Stimulated activated CD8-positive, alpha-beta memory T cell treated with anti-CD3 and anti-CD28 coated beads, Interleukin-4, amount 100 ng/mL, for 24 hours (primary cell): ENCODE measurements at places on chromosomes 12 and 14.

DNA sequence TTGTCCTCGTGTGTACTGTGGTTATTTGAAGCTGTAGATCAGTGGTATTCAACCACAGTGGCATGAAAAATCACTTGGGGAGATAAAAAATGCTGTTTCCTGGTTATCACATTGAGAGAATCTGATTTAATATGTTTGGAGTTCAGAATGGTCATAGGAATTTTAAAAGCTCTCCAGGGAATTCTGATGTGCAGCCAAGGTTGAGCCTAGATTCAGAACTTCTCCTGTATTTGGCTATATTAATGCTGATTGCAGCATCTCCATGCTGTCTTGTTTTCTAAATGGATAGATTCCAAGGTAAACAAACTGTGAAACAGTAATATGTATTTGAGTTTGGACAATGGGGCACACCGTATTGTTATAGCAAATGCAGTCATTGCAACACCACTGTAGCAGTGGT lies 982.2 kb upstream of the FBXO33 start:
- no peak for DNase-seq

GRCh38 chr12:72288911-72289310 lies 16.7 kb downstream of the TRHDE start:
- no peak for DNase-seq

- no peak for DNase-seq
Observed at GRCh38 chr12:31471823-31472222, 119.1 kb downstream of the DENND5B start.

- no peak for DNase-seq
Observed at GRCh38 chr14:103653805-103654204, 24.8 kb downstream of the KLC1 start.

DNA sequence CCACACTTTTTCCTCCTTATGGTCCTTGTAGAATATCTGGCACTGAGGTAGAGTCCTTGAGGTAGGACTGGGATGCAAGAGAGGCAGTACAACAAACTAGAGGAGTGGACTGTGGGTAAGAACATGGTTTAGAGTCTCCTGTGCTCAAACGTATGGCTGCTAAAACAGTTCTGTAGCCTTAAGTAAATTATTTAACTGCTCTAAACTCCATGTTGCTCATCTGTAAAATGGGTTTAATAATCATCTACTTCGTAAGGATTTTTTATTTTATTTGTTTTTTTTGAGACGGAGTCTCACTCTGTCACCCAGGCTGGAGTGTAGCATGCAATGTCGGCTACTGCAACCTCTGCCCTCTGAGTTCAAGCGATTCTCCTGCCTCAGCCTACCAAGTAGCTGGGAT lies 3.6 kb upstream of the COPZ1 start:
- no peak for DNase-seq

GRCh38 chr12:49636979-49637755 lies 13.8 kb downstream of the PRPF40B start:
- peak; percentile 30 for DNase-seq

DNA sequence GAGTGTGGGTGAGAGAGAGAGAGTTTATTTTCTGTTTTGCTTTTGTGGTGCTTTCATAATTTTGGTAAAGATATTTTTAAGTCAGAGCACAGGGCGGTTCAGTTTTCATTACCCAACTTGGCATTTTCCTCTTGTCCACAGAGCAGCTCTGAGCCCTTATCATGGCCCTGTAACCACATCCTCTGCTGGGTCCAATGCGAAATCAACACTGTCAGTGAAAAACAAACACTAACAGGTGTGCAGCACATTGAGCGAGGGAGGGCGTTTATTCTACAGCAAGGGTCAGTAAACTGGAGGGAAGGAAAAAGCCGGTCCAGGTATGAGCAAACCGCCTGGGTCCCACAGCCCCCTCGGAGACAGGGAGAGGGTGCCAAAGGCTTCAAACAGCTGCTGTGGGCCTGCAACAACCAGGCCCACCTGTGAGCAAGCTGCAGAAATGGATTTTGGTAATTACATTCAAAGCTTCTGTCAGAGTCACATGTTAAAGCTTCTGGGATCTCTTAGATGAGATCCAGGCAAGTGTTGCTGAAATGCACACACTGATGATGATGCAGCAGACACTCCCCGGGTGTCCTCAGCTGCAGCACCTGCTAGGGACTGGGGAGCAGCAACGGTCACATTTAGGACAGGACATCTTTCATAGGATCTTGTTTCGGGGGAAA lies 132.7 kb upstream of the DYRK2 start:
- no peak for DNase-seq

DNA sequence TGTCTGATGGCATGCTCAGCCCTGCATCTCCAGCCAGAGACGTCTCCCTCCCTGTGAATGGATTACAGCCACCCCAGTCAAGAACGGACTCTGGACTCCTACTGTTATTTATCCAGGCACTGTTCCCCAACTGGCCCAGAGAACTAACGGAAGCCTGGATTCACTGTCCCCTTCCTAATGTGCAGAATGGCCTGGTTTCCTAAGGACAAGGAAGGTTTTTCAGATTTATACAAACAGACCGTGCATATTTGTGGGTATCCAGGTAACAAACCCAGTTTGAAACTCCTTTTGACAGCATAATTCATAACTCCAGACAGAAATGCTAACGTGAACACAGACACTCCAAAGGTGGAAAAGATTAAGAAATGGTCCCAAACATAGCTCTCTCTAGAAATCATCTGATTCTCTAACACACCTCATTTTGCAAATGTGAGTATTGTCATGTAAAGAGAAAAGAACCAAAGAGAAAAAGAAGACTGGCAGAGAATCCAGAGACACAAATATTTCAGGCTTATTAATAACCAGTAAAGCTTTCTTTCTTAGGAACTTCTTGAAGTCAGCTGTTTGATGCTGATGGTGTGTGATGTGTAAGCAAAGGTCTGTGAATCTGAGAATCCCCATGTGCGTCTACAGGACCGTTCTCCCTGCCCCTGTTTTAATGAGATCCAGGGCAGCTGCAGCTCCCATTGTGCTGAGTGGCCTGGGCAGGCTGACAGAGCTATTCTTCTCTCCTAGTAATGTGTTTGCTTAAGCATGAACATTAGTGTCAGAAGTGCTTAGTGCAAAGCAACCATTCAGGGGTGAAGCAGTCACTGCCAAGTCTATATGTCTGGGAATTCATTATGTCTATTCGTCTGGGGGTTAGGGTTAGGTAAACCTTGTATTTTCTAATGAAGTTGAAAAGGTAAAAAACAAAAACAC lies 86.8 kb upstream of the HIF1A start:
- DNase-seq = no peak

DNA sequence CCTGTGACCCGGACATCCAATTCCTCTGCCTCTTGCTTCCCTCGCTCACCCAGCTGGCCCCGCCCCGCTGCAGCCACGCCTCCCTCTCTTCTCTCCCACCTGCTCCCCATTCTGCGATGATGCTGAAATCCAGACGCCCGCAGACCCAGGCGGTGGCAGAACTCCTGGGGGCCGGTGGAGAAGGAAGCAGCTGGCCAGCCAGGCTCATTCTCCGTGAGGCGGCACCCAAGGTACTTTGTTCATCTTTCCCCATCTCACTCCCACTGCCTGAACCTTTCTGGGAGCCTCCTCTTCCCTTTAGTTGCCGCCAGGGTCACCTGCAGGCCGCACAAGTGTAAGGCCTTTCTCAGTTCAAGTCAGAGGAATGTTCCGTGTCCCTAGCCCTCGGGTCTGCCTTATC lies 35.7 kb downstream of the FOXN4 start:
- DNase-seq = no peak

- no peak for DNase-seq
Observed at GRCh38 chr12:106213662-106214061, 34.2 kb downstream of the CKAP4 start.

GRCh38 chr14:50560931-50561285 lies 963 bp downstream of the ATL1 start:
- DNase-seq = peak; percentile 49

- no peak for DNase-seq
Observed at GRCh38 chr12:63821781-63822251, 22.7 kb upstream of the SRGAP1 start.

DNA sequence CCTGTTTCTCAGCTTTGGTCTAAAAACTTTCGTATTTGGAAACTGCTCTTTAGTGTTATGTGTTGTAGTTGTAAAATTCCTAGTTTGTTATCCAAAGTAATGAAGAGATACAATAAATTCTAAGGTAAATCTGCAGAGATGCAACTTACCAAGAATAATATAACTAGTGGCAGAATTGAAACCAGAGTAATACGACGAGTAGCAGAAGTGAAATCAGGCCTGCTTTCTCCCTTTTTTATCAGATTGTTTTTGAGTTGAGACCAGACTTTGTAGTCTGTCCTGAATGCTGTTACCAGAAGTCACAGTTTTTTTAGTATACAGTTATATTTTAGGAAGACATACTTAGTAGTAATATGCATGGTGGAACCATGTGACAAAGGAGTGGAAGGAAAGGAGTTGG lies 12.5 kb downstream of the PAPOLA start:
- no peak for DNase-seq

DNA sequence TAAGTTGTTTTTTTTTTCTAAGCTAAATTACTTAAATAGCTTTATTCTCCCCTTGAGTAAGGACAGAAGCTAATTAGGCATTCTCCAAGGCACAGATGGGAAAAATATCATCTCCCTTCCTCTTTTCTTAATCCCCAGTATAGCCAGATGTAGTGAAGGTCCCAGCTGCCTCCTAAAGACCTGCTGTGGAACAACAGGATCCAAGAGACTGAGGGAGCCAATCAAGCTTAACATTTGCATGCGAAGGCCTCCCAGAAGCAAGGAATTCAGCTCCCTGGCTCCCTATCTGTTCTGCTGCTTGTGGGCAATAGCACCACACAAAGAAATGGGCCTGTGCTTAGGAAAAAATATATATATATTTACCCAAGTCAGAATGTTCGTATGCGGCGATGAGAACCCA lies 255.2 kb downstream of the SYT1 start:
- no peak for DNase-seq

DNA sequence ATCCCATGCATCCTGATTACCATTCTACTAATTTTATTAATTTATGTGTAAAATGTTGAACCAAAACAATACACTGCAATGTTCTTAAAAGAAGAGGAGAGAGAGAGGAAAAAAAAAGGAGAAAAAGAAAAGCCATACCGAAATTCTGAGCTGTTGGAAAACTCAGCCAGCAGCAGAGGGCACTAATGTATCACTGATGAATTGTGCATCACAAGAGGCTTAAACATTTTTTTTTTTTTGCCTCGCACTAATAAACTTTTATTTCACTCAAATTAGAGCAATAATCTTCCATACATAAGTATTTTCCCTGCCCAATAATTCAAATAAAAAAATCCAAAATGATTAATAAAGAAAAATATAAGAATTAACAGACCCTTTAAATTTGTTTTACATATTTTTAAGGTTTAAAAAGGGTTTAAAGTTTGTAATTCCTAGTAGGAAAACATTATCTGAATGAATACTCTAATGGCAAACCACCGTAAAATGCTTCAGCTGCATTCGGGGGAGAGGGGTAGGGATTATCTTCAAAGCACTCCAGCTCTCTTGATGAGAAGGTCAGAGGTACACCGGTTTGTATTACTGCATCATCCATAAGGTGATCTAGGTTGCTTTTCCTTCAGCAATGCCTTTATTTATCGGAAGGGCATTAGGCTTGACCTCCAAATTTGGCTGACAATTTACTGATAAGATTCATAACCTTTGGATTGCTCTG lies 41.9 kb downstream of the ATP23 start:
- DNase-seq = no peak

DNA sequence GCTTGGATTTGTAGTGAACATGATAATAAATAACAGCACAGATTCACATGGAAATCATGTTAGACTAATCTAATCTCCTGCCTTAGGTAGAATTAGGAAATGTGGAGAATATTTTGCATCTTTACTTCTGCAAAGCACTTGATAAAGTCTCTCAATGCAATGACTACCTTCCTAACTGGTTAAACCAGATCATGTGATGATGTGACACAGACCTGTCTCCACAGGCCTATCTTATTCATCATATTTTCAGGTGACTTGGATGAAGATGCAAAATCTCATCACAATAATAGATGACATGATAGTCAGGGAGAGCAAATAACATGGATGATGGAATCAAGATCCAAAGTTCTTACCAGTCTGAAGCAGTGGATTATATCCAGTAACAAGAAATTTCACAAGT lies 38.5 kb upstream of the RNASE1 start:
- no peak for DNase-seq

- no peak for DNase-seq
Observed at GRCh38 chr14:73896521-73896920, 9.9 kb downstream of the ZNF410 start.

DNA sequence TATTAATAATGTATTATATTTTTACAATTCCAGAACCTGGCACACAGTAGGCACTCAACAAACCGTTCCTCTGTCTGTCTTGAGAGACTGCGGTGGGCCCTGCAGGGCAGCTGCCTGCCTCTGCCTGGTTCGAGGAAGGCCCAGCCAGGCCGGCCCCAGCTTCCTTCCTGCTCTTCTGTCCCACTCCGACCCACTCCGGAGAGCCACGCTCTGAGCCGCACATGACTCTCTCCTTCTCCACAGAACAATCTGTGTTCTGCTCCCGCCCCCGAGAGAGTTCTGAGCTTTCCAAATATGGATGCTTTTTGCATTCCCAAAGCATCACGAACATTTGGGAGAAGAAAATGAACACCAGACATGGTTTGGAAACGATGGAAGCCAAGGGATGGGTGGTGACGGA lies 57.3 kb downstream of the TTC7B start:
- no peak for DNase-seq

GRCh38 chr14:66624336-66624937 lies 116.5 kb downstream of the GPHN start:
- no peak for DNase-seq

- DNase-seq = no peak
Observed at GRCh38 chr14:24361326-24361725, 6.7 kb upstream of the NFATC4 start.

DNA sequence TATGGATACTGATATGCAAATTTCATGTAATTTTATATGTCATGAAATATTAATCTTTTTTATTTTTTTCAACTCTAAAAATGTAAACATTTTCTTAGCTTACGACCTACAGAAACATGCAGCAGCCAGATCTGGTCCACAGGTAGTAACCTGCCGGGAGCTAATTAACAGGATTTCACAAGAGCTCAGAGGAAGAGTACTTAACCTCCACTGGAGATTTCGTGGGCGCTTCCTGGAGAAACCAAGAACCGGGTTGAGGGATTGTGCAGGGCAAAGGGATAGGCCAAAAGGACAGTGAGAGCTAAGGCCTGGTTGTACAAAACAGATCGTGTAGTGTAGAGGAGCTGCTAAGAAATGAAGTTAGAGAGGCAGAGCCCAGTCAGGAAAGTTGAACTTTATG lies 315.7 kb downstream of the PAWR start:
- no peak for DNase-seq

- no peak for DNase-seq
Observed at GRCh38 chr12:39619316-39619659, 315 bp downstream of the ABCD2 start.

GRCh38 chr12:125282921-125283320 lies 217.7 kb downstream of the AACS start:
- DNase-seq = no peak

DNA sequence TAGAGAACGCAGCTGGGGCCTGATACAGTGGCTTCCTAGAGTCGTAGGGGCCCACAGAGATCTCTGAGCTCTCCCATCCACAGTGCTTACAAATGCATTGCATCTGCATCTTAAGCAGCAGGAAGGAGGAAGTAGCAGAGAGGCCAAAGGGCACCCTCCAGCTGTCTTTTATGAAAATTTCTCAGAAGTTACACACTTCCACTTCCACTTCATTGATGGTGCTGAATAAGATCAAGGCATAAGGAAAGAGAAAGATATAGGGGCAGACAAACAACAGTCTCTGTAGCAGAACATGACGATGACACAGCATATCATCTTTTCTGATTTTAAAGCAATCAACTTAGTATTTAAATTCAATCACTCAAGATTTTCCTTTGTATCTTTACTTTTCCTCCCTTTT lies 51.6 kb upstream of the ABCC9 start:
- DNase-seq = no peak

- no peak for DNase-seq
Observed at GRCh38 chr14:89207925-89208328, 209.1 kb downstream of the FOXN3 start.
